ENCODE measurements at places on chromosomes 4 and X.

GRCh38 chrX:1378306-1378759, 13.6 kb downstream of the SLC25A6 start:
- no peak for DNase-seq

GRCh38 chrX:45872480-45872879, 671.8 kb upstream of the DIPK2B start:
- no peak for DNase-seq

- no peak for DNase-seq
These were observed 899.5 kb upstream of the INTU start for GRCh38 chr4:126733301-126733700.

- DNase-seq, result no peak
These were observed 30.3 kb downstream of the CCNG2 start for GRCh38 chr4:77187322-77187721.

- DNase-seq, result no peak
These were observed 25.1 kb downstream of the SLC30A9 start for GRCh38 chr4:42015438-42015837.

DNA sequence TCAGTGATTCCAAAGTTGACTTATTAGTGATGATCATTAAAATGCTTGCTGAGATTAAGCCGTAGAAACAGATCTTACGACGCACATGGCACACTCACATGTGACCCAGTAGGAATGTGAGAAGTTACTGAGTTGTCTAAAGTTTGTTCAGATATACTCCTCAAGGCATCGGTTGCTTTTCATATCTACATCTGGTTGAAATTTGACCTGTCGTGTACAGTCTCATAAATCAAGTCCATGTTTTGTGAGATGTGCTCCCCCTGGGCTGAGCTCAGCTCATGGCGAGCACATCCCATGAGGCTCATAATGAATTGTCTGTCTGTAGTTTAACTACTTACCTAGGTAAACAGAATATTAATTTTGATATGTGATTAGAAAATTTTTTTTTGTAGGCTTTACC, 67.0 kb downstream of the TNIP2 start:
- DNase-seq, result no peak

- no peak for DNase-seq
These were observed 90.4 kb upstream of the HPRT1 start for GRCh38 chrX:134369576-134369975.

- no peak for DNase-seq
These were observed 67.7 kb upstream of the PJA1 start for GRCh38 chrX:69232945-69233344.

- DNase-seq, result no peak
These were observed 12.1 kb upstream of the TAPT1 start for GRCh38 chr4:16238327-16238726.

- DNase-seq, result peak; percentile 11
These were observed 104.7 kb upstream of the NOCT start for GRCh38 chr4:138910914-138911336.

DNA sequence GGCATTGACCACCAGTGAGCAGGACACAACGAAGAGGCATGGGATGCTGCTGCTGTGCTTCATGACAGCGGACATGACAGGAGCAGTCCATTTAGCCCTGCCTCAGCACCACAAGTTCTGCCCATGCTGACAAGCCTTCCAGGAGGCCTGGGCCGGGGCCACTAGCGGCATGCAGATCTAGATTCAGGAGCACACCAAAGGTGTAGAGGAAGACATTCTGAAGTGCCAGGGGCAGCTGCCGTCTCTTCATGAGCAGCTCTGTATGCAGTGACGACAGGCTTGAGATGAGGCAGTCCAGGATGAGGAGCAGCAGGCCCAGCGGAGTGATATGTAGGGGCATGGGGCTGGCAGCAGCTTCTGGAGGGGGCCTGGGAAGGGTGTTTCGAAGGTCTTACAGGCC, 38.5 kb upstream of the SLC4A4 start:
- no peak for DNase-seq

GRCh38 chr4:140099983-140100382, 54.0 kb downstream of the MAML3 start:
- DNase-seq, result no peak

- no peak for DNase-seq
These were observed 2.0 kb upstream of the CFAP97 start for GRCh38 chr4:185205697-185206342.

DNA sequence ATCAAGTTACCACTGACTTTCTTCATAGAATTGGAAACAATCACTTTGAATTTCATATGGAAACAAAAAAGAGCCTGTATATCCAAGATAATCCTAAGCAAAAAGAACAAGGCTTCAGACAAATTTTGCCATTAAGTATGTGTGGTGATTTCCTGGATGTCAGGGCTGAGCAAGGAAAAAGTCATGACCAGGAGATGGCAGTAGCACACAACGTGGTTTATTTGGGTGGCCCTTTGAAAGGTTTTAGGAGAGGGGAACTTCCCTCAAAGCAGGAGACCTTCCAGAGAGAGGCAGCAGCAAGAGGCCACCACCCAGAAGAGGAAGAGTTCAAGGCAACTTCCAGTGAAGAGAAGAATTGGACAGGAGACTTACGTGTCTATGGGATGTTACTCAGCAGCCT, 18.1 kb upstream of the ZXDB start:
- no peak for DNase-seq

DNA sequence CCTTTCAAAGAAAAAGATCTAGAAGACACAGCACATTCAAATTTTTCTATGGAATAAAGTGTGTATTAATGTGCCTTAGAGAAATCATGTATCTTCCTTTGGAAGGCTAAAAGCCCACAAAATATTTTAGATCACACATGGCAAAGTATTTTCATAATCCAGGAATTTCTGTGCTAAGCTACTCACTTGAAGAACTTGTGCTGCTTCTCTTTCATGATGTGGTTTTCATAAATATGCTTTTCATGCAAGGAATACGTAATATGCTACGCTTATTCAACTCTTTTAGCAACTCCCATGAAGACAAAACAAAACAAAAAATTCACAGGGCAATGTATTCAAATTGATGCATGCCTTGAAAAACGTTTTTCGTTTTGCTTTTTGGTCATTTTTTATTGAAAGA, 125.6 kb downstream of the ARHGAP24 start:
- no peak for DNase-seq

DNA sequence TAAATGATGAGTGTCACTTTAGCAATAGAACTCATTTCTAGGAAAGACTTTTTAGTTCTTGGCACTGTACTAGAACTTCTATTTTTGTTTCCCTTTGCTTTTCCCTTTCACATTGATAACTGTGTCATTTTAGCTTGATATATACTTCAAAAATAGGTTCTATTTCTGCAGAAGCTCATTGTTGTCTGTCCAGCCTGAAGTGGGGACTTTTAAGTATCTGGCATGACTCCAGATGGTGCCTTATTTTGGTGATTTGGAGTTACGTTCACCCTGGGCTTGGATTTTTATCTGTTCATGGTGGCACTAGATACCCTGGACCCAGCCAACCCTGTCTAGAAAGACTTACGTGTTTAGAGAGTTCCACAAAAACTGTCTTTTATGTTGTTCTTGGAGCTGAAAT, 3.4 kb downstream of the ABHD18 start:
- no peak for DNase-seq

DNA sequence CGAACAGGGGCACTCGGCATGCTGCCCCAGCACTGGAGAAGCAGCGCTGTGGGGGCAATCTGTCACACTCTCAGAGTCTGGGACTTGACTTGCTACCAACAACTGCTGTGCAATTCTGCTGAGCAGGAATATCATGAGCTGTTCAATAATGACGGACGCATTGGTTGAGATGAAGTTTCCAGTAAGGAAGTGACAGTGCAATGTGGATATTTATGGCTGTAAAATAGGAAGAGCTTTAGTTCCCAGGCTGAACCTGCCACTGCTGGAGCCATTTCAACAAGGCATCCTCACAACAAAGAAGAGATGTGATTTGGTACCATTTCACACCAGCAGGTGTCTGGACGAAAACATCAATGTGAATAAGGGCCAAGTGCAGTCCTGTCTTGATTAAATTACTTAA, 24.2 kb downstream of the CHST7 start:
- DNase-seq, result no peak

DNA sequence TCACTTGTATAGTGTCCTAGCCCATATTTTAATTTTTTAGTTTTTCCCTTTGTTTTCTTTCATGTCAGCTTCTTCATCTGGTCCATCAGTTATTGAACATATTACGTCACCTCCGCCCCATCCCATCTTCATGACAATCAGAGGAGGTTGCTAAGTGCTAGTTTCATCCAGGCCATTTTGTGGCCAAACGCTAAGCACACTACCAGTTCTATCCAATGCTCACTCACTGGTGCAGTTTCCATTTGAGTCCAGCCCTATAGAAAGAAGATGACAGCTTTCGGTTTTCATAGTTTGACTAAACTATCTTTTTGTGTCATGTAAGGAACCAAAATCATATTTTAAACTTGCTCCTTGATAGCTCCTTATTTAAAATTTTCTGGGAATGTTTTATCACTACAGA, 304.2 kb downstream of the TENM3 start:
- DNase-seq, result no peak

DNA sequence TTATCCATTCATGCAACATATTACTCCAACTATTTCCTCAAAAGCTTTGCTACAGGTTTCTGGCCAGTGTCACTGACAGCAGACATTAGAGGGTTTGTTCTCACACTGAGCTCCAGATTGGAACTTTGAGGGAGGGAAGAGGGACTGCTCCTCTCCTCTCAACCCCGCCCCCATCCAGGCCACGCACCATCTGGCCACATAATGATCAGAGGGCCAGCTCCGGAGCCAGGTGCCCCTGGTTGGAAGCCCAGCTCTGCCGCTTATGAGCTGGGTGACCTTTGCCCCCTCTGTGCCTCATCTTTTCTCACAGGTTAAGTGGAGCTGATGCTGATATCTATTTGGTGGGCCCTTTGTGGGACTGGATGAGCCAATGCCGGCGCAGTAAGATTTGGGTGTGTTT, 55.8 kb downstream of the C4orf50 start:
- no peak for DNase-seq

DNA sequence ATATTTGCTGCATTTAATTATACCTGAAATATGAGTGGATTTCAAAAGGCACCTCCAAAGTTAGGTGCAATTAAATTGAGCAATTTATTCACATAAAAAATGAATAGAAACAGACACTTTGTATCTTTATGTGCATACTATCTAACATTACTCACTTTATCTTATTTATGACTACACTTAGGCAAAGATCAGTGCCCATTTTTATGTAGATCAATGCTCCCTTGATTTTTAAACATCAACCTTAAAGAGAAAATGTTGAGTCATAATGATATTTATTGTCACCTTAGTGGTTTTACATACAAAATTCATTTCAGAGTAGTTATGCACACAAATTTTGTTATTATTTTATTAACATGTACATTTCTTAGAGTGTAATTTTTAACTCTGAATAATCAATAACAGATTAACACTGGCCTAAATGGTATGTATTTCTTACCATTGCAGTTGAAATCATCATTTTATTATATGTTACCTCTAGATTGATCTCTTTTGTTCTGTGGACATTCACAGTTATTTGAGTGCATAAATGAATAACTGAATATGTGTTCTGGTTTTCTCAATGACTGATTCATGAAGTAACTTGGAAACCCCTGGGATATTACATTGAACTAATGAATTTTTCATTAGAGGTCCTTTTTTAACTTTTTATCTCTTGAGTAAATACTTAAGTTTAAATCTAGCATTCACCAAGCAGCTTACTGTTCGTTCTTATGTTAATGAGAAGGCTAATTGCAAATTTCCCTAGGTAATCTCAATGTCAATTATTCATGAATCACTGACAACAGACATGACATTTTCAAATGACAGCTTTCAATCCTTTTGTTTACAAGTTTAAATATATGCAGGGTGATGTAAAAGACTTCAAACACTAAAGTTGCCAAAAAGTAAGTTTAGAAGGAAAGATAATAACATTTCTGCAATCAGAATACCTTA, 1182.0 kb upstream of the PABPC4L start:
- DNase-seq, result no peak

- no peak for DNase-seq
These were observed 278.0 kb upstream of the BOD1L1 start for GRCh38 chr4:13905543-13905942.

DNA sequence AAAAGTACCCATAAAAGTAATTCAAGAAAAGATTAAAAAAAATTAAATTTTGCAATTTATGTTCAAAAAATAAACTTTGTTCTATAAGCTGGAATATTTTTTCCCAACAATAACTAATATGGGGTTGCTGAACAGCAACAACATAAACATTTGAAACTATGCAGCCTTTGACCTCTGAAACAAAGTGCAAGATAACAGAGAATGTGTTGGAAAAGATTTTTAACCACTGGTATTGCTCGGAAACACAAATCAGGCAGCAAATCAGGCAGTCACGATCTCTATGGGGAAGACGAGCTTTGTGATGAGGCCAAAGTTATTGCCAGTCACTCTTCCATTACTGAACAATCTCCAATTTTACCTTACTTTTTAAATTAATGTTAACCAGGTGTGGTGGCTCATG, 332.1 kb downstream of the PABPC4L start:
- no peak for DNase-seq

GRCh38 chr4:163600727-163601126, 106.2 kb downstream of the TMA16 start:
- DNase-seq, result no peak

- no peak for DNase-seq
These were observed 46.9 kb upstream of the SMARCAD1 start for GRCh38 chr4:94160774-94161173.

DNA sequence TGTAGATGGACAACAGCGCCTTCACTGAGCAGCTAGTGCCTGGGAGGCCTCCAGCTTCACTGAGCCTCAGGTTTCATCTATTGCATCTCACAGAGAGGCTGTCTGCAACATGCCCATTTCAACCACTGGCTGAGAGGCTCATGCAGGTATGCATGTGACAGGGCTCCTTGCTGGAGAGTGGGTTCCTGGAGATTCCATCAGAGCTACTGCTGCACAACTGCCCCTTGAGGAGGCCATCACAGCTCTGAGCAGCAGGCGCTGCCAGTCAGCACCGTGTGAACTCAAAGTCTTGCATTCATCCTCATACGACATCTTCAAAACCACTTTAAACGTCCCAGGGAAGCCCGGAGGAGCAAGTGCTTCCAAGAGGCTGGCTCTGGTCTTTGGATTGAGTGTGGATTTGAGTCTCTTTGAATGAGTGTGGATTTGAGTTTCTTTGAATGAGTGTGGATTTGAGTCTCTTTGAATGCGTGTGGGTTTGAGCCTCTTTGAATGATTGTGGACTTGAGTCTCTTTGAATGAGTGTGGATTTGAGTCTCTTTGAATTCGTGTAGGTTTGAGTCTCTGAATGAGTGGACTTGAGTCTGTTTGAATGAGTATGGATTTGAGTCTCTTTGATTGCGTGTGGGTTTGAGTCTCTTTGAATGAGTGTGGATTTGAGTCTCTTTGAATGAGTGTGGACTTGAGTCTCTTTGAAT, 8.7 kb downstream of the P2RY8 start:
- no peak for DNase-seq

DNA sequence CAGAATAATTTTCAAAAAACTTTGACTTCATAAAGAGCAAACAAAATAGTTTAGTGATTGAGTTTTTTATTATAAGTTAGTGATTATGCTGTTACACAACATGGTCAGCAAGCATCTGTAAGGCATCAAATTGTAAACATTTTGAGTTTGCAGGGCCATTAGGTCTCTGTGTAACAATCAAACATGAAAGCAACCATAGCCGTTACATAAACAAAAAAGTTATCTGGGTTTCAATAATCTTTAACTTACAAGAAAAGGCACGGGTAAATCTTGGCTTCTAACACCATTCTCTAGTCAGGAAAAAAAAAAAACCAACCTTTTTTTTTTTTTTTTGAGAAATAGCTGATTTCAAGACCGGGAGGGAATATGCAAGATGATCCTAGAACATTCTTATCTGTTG, 1941.1 kb downstream of the PCDH7 start:
- DNase-seq, result no peak

Data from keratinocyte (primary cell).